RKO (cell line): ENCODE measurements at places on chromosomes 4 and X.

DNA sequence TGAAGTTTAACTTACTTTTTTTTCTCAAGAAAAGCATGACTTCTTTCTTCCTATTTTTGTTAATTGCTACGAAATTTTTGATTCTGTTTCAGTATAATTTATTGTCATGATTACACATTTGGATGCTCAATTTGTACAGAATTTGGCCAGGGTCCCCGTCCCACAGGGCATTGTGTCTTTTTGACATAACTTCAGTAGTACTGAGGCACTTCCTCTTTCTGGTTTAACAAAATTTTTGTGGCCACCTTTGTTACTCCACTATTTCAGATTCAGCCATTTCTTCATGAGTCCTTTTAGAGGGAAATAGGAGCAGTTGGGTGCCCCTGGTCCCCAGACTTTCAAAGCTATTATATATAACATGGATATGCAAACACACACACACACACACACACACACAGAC lies 1248.7 kb downstream of the PCDH7 start:
- DNase-seq: no peak

DNA sequence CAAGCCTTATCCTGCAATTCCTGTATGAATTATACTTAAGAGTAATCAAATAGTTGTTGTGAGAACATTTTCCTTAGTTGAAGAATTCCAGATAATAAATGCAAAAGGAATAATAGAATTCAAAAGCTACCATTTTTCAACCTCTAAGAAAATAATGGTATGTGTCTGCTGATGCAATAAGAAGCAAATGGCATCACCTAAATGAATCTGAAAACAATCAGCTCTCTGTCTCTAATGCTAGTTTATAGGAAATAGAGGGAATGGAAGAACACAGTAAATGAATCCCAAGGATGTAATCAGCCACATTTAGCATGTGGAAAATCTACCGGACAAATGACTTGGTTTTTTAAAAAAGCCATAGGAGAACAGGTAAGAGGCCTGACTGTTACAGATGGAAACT lies 115.1 kb downstream of the DCHS2 start:
- no peak for DNase-seq

GRCh38 chr4:1416948-1417260 lies 10.7 kb upstream of the NKX1-1 start:
- DNase-seq: no peak

GRCh38 chr4:83109480-83110222 lies 4.9 kb downstream of the PLAC8 start:
- DNase-seq: peak; percentile 48

DNA sequence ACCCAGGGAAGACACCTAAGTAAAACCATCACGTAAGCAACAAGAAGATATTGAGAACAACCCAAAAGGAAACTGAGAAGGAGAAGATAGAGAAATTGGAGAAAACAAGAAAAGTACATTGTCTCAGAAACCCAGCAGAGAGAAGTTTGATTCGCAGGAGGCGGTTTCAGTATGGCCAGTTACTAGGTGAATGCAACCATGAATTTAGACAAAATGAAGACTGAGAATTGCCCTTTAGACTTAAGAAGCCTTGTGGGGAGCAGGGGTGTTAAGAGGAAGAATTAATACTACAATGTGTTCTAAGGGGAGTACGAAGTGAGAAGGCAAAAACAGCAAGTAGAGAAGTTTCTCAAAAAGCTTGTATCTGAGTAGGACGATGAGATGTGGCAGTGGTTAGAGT lies 229.3 kb upstream of the NEIL3 start:
- DNase-seq: no peak

DNA sequence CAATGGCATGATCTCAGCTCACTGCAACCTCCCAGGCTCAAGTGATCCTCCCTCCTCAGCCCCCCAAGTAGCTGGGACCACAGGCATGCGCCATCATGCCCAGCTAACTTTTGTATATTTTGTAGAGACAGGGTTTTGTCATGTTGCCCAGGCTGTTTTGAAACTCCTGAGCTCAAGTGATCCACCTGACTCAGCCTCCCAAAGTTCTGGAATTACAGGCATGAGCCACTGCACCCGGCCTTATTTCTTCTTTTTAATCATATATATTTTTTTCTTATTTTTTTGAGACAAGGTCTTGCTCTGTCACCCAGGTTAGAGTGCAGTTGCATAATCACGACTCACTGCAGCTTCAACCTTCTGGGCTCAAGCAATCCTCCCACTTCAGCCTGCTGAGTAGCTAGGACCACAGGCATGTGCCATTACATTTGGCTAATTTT lies 184.0 kb downstream of the TSPAN5 start:
- DNase-seq: no peak

GRCh38 chr4:142282870-142283431 lies 563.1 kb downstream of the INPP4B start:
- DNase-seq: no peak

DNA sequence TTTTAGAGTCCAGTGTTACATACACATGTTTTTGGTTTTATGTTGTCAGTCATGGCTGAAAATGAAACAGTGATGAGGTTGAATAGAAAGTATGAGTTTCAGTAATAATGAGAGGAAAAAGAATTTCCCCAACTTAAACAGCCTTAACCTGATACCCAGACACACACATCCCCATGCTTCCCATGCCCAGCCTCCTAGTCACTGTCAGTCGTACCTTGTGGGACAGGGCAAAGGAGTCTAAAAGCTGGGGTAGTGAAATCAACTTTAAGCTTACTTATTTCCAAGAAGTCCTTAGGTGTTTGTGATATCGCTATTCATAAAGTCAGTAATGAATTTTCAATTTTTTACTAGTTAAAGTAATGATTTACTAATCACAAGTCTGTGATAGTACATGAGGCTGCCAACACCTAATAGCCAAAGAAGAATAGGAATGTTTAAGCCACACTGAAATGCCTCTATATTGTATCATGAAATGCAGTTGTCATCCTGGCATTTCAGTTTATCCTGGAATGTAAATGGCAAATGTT lies 24.3 kb upstream of the GPR34 start:
- no peak for DNase-seq

DNA sequence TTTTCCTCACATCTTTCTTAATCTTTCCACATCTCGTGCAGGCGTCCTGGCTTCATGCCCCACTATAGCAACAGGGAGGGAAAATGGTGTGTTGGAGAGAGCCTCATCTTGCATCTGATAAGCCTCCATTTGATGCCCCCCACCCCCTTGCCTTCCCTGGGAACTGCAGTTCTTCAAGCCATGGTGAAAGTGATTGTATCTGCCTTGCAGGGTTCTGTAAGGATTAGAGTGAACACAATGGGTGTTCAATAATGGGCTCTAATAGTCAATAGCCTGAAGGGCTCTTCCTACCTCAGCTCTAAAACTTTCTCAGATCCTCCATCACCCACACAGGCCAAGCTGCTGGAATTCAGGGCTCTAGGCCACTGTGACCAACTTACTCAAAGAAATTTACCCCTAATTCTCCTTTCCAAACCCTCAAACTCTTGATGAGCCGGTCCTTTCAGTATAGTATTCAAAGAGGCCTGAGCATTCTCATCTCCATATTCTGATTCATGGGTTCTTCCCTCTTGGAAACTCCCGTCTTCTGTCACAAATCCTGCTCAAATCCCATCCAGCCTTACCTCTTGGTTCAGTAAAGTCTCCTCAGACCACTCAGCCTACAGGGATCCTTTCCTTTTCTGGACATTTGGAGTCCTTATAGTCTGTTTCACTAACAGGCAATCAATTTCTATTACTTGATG lies 128.3 kb upstream of the TRIM2 start:
- DNase-seq: no peak

DNA sequence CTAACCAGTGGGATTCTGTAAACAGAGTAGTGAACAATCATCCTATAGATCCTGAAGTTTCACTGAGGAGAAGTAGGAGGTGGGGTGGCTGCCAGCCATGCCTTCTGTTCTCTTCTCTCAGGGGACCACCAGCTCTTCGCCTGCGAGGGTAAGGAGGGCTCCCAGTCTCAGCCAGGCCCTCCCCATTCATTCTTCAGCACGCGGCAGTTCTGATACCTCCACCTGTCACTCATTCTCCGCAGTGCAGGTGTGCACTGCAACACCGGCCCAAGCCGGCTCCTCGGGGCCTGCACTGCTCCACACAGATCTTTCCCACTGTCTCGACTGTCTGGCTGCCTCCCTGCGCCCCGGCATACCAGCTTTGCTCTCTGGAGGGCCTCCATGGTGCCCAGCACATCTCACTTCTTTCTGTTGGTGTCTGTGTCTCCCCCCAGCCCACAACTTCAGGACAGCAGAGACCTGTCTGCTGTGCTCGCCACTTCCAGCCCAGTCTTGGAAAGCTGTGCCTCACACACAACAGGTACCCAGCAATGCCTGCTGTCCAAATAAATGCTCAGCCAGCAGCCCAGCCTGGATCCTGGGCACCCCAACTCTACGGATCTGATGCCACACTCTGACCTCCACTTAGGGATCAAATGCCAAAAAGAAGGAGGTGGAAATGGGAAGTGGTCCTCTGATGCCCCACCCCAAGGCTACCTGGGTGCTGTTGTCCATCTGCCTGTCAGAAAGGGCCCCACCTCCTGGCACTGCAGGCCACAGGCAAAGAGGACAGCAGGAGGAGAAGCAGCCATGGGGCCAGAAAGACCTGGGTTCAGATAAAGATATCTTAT lies 29.0 kb downstream of the ACOX3 start:
- no peak for DNase-seq

GRCh38 chrX:74369666-74370065 lies 51.6 kb upstream of the SLC16A2 start:
- no peak for DNase-seq

DNA sequence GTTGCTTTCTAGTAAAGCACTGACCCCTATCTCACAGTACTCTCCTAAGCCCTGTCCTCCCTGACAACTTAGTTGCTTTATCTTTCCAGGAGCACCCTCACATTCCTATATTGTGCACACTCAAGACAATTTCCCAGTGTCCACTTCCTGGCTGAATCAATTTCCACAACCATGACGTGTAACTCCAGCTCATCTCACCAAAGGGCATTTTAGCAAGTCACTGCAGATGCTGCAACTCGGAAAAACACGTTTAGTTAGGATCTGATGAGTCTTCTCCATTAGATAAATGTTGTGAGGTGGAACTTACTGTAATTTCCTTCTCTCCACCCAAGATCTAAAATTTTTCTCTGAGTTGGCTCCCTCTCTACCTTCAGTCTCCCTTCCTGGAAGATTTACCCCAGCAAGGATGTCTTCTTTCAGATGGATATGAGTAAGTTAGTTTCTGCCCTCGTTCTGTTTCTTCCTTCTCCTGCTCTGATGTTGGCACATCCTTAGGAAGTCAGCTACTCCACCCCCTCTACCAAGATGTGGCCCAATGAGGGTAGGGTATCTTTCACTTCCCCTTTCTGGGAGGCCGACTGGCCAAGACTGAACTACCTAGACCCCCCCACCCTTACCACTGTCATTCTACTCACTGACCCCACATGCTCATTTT lies 28.8 kb upstream of the IL13RA1 start:
- DNase-seq: no peak

DNA sequence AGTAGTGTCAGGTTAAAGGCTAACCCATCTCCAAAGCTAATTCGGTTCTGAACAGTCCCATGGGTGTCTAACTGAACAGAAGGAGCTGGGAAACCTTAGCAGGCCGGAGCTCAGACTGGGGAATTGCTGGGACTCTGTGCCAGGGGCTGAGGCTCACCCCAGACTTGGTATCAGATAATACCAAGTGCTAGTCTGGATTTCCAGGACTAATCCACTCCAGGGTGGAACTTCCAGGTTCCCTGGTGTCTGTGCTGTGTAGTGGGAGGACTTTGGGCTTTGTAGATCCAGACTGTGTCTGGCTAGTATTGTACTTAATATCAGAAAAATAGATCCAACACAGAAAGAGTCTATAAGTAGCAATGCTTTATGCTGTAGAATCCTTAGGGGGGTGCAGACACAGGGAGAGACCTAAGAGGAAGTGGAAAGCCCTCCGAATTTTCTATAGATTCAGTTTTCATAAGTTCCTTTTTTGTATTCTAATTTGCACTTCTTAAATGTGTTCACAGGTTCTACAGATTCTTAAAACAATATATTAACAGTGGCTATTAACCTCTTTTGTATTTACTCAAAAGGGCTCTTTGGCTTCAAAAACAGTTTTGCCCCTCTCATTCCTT lies 4.1 kb downstream of the ZNF827 start:
- no peak for DNase-seq

GRCh38 chrX:123450222-123450621 lies 266.1 kb downstream of the GRIA3 start:
- DNase-seq: peak; percentile 5

DNA sequence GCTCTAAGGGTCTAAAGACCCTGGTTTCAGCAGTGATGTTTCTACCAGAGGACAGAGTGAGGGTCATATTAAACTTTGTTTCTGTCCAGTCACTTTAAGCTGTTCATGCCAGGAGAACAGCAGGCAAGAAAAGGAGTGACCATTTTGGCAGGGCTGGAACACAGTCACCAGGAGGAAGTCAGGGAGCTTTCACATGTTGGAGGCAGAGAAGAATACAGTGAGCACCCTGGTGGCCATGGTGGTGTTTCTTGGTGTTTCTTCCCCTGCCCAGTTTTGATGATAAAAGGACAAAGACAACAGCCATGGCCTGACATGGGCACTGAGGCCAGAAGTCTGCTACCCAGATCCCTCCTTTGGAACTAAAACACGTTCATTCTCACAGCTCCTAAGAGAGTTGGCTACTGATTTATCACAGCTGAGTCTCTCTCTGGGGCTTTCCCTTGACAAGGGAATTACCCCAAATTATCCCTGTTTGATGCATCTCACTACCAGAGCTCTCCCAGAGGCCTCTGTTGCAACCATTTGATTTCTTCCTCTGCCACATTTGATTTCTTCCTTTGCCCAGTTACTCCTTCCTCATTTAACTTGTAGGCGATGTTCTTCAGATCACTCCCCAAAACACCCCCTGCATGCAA lies 106.4 kb upstream of the NWD2 start:
- no peak for DNase-seq

DNA sequence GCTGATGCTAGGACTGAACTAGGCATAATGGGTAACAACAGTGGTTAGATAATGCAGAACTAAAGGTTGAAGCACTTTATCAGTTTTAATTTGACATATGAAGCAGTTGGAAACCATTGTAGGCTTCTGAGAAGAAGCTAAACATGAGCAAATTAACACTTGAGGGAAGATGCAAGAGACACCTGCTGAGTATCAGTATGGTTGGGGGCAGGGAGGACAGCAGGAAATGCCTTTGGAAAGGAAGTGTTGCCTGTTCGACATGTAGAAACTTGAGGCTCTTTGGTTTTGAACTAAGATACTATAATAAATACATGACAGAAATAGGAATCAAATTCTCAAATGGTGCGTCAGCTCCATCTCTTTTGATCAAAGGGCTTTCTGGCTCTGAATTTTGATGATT lies 115.6 kb downstream of the FHIP1A start:
- no peak for DNase-seq
